ENCODE measurements at places on chromosomes 4 and X.
A peak's percentile ranks its signal among the peaks of the same experiment; 100 is the strongest.

DNA sequence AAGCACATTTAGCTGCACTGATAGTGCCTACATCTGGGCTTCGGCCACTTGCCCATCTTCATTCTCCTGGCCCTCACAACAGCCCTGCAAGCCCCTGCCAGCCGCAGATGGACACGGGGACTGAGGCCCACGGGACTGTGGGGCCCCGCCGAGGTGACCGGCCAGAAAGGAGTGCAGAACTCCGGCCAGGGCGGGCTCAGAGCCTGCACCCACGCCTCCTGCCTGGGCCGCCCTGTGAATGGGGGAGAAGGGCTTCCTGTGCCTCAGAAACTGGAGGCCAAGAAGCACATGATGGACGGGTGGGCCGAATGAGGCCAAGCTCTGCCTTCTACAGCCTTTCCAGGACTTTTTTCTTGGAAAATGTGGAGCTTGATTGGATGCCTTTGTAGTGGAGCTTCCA is 35.7 kb upstream of the HGFAC start:
- DNase-seq: no peak

DNA sequence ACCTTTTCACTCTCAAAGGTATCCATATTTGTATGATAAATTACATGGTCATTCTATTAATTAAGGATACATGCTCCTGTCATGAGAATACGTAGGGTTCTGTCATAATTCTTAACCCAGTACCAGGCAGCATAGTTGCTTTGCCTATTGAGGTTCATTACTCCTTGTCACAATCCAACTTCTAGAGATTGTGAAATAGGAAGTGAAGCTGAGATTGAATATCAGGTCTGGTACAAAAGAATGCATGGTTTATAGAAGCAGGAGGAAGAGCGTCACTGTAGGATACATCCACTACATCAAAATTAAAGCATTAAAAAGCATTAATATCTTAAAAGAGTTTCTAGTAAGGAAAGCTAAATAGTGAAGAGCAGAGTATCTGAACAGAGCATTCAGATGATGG is 647.0 kb downstream of the IQCM start:
- no peak for DNase-seq

- DNase-seq: no peak
Observed at GRCh38 chrX:71541210-71542022, 8.5 kb downstream of the OGT start.

GRCh38 chr4:176875446-176875930 is 82.8 kb upstream of the VEGFC start:
- DNase-seq: no peak

DNA sequence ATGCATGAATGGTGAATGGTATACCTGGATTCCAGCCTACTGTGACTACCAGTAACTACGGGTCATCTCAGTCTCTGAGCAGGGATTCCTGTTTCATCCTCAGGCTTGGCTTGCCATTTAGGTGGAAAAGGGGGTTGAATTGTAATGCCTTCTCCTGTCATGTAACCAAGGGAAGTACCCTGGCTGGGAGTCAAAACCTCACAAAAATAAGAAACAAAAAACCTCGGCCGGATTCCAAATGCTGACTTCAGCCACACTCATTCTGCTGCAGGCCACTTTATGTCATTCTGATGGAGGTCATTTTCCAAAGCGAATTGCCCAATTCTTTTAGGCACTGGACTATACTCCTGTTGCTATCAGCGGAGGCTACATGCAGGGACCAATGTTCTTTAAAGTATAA is 324.7 kb downstream of the LDB2 start:
- no peak for DNase-seq

DNA sequence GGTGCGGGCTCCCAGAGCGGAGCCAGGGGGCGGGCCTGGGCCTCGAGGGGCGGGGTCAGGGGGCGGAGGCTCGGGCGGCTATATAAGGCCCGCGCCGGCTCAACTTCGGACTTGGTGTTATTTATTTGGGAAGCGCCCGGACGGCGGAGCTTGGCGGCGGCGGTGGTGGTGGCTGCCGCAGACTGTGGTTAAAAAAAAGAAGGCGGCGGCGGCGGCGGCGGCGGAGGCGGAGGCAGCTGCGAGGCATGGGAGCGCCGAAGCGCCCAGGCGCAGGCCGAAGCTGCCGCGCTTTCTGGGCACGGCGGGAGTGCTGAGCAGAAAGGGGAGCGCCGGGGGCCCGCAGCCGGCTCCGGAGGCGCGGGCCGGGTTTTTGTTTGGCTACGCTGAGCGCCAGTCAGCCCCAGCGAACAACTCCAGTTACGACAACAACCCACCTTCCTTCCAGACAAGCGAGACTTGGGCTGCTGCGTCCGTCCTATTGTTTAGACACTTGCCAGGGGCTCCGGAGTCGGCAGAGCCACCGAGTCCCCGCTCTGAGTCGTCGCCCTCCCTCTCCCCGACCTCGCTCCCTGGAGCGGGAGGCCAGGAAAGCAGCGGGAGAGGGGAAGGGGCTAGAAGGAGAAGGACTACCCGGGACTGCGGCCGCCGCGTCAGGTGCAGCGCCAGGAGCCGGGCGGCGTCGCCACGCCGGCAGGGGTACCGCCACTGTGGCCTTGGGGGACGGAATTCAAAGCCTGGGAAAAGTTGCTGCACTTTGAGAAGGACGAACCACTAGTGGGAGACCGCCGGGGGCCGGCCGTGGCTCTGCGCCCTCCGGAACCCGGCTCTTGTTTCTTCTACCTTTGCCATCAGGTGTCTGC is at the start of gene SLIT2:
Gene SLIT2, plus strand, starts transcription at position 110 of the 860 bp plus-strand sequence. CDS start 1,911 bp downstream, outside the sequence.
- DNase-seq: peak; percentile 49

- DNase-seq: no peak
Observed at GRCh38 chrX:71910986-71911730, 513 bp downstream of the NHSL2 start.

DNA sequence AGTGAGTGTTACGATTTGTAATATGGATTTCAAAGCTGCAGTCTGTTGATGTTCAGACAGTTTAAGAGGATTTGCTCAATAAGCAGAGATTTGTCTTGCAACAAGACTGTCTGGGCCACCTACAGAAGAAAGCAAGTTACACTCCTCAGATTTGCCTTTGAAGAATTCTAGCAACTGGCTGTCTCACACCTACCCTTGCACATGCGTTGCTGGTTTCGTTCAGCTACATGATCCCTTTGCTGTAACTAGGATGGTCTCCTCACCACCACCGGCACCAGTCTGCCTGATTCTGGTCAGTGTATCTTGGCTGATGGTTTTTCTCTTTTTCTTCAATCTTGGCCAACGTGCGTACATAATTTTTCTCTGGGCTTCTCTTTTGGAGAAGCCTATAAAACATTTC is 172.7 kb upstream of the LCORL start:
- DNase-seq: no peak

DNA sequence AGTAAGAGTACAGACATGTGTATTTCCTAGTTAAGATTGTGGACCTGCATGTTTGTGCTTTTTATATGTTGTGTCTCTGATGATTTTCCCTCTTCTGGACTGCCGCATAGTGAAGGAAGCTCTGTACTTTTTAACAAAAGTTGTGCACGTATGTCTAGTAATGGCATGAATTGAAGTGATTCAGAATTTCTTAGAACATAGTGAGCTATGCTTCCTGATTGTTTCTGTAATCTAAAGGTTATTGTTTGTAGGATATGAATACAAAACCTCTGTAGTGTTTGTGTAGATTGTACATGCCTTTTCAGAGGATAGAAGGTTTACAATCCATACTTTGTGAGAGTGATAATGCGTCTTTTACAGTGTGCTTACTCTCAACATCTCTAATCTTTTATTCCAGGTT is 37.0 kb upstream of the NUDT6 start:
- DNase-seq: no peak

- no peak for DNase-seq
Observed at GRCh38 chrX:97452283-97452682, 568.6 kb downstream of the RPA4 start.

GRCh38 chrX:10110984-10111363 is 45.8 kb upstream of the CLCN4 start:
- no peak for DNase-seq

Data from anterior cingulate cortex (tissue), 58 donors.